ENCODE measurements at places on chromosomes 11 and 22. TPM values are rescaled to one million over a fixed set of nuclear protein-coding genes. Genes with fewer than 3 reads are reported as not detected.

DNA sequence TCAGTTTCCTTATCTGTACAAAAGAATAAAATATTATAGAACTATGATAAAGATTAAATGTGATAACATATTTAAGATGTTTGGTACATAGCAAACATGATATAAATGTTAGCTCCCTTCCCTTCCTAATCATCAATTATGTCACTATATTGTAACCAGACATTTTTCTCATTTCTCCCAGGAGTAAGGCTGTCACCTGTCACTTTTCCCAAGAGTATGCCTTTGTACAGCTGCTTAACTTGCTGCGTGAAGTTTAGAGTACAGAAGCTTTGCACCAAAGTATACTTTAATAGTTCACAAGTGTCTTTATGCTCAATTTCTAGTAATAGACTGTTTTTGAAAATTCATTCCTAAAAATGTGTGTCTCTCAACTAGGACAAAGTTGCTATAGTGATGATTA lies 186.9 kb downstream of the DLG2 start:
- DNase-seq: no peak

DNA sequence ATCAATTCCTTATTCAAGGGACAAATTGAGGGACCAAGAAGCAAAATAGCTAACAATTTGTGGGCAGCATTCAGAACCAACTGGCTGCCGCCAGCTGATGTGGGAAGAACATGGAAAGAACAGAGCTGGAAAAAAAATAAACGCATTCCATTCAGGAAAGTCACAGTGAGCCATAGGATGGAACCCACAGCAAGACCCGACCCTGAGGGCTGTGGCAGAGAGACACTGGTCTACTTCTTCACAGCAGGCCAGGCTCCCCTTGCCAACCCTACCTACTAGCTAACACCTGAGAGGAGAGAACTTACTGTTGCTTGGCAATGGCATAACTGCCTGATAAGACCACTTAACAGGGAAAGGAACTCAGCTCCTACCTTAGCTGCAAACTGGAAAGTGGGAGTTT lies 123.5 kb upstream of the APOA1 start:
- DNase-seq: peak; percentile 82

DNA sequence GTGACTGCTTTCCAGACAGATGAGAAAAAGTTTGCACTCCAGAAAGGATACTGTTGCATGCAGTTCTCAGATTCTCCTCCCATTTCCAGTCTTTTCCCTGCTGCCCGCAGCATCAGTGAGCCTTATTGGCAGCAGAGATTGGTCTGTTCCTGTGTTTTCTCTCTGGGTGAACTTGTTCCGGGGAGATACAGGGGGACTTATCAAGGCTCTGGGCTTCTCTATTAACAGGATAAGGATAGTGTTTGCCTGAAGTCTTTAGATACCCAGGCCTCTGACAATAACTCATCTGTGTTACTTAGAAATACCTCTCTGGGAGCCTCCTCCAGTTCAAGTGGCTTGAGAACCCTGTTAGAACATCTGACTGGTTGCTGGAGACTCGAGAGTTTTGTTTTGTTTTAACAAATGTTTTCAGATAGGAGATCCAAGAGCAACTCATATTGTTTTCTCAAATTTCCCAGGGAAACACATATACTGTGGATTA lies 154.7 kb downstream of the BLID start:
- DNase-seq: no peak

The VPREB3 gene
- total RNA-seq: 0.50 TPM

The UBQLN3 gene
- not detected for total RNA-seq

- no peak for DNase-seq
Measured at GRCh38 chr11:84145616-84146185, 859.5 kb upstream of the CCDC90B start.

The PANX3 gene
- not detected for total RNA-seq

- peak; percentile 20 for DNase-seq
Measured at GRCh38 chr11:14672635-14673034, 29.0 kb downstream of the PDE3B start.

GRCh38 chr11:2934611-2935239 lies 5.5 kb upstream of the PHLDA2 start:
- no peak for DNase-seq

The RNF214 gene
- total RNA-seq: 20.7 TPM

DNA sequence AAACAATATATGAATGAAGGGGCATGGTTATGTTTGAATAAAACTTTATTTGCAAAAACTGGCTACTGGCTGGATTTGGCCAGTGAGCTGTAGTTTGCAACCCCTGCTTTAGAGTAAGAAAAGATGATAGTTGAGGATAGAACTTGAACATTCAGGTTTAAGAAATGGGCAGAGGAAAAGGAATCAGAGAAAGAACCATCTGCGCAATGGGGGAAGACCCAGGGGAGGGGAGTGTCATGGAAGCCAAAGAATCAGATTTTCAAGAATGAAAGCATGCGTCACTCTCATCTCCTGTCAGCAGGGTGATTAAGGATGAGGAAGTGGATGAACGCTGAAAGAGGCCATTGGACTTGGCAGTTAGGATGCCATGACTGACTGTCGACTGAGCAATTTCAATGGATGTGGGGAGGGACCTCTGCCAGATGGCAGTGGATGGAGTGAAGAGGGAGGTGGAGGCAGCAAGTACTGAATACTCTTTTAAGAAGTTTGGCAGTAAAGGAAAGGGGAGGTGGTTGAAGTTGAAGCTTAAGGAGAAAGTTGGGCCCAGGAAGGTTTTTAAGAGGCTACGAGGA lies 21.2 kb downstream of the FAT3 start:
- DNase-seq: no peak

GRCh38 chr11:34308049-34308912 lies 49.5 kb downstream of the ABTB2 start:
- DNase-seq: no peak

The ADAMTS8 gene
- 0.20 TPM for total RNA-seq

DNA sequence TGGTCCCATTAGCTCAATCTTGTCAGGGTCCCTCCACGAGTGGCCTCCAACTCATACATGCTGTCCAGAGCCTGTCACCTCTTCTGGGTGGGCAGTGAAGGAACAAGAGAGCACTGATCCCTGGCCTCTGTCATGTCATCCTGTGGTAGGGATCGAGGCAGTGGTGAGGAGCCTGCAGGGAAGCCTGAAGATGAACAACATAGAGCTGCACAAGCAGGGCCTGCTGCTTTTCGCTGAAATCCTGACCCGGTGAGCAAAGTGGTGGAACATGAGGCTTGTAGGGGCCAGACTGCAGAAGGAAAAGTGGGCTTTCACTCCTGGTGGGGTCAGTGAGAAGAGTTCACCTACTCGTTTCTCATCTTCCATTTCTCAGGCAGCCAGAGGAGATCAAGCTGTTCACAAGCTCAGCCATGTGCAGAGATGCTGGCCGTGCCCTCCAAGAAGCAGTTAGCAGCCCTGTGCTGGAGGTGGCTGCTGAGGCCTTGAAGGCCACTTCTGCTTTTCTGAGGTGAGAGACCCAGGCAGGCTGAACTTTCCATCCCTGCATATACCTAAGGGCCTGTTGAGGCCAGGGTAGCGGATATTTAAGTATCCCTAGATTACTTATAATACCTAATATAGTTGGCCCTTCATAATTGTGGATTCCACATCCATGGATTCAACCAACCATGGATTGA lies 32.9 kb downstream of the MEI1 start:
- DNase-seq: no peak

DNA sequence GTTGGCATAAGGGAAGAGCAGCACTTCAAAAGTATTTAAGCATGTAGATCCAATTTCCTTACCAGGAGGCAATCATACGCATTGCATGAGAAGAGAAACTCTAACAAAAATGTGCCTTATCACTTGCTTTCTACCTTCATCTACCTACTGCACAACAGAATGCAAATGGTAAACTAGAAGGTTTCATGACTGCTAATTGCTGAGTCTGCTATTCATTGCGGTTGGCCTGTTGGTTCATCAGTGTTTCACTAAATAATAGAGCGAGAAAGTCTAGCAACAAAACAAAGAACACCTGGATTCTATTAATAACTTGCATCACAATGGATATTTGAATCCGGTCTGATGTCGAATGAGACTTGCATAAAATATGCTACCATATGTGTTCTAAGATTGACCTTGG lies 229.0 kb downstream of the OPCML start:
- DNase-seq: no peak

DNA sequence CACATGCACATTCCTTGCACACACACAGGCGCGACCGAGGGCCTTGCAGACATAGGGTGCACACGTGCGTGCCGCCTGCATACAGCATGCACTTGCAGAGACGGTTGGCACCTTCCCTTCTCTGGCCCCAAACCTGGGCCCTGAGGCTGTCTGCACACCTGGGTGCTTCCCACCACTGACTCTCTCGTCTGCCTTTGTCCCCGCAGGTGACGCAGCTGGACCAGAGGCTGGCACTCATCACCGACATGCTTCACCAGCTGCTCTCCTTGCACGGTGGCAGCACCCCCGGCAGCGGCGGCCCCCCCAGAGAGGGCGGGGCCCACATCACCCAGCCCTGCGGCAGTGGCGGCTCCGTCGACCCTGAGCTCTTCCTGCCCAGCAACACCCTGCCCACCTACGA lies 38.0 kb downstream of the CDKN1C start:
- DNase-seq: no peak

DNA sequence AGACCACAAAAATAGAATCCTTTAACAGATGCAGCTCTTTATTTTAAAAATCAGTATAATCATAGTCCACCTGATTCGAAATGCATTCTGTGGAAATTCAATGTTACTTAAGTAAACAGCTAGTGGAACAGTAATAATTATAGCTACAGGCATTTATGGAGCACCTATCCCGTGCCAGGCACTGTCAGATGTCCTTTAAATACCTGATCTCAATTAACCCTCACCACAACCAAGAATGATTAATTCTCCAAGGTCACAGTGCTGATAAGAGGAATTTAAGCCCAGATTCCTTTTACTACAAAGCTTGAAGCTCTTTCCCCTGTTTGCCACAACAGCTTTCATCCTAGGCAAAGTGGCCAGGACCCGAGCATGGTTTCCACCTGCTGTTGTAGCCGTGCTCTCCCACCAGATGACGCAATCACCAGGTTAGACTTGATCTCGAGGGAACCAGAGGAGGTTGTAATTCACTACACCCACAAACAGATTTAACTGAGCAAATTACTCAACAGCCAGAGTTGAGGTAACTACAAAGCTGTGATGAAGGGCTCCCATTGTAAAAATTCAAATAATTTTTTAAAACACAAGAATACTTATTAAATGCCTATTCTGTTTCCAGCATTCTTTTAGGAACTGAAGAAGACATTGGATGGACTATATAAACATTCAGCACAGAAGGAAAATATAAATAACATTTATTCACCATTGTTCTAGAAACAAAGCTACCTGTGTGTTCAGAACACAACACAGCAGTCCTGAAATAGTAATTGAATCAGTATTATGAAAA lies 10.3 kb downstream of the PRDM10 start:
- DNase-seq: peak; percentile 33

GRCh38 chr22:23874871-23875270 lies 17.2 kb downstream of the SLC2A11 start:
- DNase-seq: no peak

The NAV2 gene
- total RNA-seq: 17.6 TPM

DNA sequence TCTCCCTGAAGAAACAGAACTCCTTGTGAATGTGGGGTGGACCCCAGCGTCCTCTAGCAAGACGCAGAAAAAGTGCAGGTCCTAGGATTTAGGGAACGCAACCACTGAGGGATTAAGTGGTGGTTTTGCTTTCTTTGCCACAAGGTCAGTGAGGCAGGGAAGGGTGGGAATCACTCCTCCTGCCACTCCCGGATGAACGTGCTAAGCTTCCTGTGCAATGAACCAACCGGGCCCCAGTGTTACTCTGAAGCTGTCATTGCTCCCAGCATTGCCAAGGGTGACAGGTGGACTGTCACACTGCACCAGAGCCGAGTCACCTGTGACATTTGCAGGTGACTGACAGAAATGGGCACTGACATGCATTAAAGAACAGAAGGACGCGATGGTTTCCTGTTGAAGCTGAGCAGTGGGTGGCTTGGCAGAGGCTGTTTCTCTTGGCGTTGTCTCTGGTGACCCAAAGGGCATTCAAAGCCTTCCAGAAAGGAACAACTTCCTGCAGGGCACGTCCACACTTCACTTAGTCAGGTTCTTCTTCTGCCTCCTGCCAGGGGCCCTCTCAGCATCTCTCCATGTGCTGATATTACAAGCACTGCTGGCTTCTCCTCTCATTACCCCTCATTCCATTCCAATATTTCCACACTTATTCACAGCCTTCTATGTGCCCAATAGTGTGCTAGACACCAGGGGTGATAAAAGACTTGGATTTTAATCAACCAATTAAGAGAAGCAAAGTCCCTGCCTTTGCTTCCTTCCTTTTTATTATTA lies 9.7 kb downstream of the KIRREL3 start:
- DNase-seq: peak; percentile 71

- DNase-seq: no peak
Measured at GRCh38 chr11:75450826-75451821, 18.1 kb upstream of the KLHL35 start.

The RIMBP3C gene
- 0.23 TPM for total RNA-seq

The MMP27 gene
- not detected for total RNA-seq

DNA sequence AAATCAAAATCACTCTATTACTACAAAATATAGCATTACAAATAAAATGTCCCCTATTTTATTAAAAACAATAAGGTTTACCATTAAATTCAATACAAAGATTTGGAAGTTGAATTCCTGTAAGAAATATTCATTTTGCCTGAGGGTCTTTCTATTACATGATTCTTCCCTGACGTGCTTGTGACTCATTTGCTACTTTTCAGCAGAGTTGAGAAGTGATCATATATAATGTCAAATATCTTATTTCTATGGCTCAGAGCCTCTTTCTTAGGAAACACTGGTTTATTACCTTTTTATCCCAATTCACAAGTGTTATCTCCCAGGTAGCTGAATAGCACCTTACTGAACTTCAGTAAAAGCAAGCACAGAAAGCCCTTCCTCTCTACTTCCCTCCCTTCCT lies 65.2 kb upstream of the CNTN5 start:
- DNase-seq: no peak

The LDHAL6A gene
- not detected for total RNA-seq

- no peak for DNase-seq
Measured at GRCh38 chr22:42300259-42301076, 30.0 kb upstream of the TCF20 start.

DNA sequence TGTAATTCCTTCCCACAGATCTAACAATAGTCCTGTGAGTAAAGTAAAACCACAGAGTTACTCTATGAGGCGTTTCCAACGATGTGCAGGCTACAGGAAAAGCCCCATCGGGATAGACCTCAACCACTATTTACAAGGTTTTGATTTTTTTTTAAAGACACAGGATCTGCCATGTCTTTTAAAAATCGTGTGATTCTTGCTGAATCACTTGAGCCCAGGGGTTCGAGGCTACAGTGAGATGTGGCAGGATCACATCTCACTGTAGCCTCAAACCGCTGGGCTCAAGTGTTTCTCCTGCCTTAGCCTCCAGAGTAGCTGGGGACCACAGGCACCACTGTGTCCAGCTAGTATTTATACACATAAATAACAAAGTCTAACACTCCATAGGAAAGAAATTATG lies 7.8 kb downstream of the TAF1D start:
- DNase-seq: no peak

DNA sequence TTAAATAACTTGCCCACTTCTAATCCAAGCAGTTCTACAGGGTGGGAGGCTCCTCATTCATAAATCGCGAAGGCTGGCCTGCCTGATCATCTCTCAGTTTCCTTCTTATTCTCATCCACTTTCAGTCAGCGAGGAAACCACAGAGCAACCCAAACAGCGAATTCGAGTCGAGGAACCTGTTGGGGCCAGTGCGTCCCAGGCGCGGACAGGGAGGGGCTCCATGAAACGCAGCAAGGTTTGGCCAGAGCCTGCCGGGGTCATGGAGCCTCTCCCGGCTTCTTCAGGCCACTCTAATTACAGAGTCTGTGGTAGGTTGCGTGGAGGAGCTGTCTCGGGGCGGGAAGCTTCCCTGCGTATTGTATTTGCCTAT lies 741 bp upstream of the NAV2 start:
- no peak for DNase-seq

All from astrocyte (in vitro differentiated cells and primary cell).